ENCODE measurements at places on chromosomes 1 and 21.
A peak's percentile ranks its signal among the peaks of the same experiment; 100 is the strongest.

GRCh38 chr1:177944016-177944949 is 25.6 kb downstream of the SEC16B start:
- no peak for DNase-seq

- DNase-seq = no peak
Observed at GRCh38 chr1:22736501-22737080, 26.0 kb downstream of the EPHB2 start.

DNA sequence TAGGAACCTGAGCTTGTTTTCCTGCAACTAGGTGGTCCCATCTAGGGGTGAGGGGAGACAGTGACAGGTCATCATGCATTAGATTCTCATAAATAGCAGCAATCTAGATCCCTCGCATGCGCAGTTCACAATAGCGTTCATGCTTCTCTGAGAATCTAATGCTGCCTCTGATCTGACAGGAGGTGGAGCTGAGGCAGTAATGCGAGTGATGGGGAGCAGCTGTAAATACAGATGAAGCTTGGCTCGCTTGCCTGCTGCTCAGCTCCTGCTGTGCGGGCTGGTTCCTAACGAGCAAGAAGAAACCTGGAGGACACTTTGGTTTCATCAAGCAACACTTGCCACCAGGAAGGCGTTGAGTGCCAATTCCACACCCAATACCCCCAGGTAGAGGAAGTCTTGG is 95.1 kb upstream of the OLIG2 start:
- DNase-seq = no peak

DNA sequence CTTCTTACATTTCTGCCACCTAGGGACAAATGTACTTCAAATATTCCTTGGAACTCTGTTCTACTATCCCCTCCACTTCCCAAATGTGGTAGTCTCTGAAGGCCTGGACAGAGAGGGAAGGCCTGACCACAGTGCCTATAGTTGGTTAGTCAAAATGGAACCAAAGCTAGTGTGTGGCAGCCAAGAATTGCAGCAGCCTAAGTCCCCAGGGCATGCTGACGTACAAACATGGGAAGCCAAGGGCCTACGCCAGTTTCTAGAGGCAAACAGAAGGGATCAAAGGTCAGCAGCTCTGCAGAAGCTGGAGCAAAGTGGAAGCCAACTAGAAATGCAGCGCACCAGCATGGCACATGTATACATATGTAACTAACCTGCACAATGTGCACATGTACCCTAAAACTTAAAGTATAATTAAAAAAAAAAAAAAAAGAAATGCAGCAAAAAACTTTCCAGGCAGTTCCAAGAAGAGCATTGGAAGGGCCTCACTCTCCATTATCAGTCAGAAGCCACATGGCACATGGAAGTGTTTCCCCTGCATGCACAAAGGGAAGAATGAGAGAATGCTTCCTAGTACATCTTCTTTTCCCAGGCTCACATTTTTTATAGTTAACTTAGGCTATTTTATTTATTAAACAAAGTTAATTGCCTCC is 39.4 kb upstream of the GADD45A start:
- no peak for DNase-seq

DNA sequence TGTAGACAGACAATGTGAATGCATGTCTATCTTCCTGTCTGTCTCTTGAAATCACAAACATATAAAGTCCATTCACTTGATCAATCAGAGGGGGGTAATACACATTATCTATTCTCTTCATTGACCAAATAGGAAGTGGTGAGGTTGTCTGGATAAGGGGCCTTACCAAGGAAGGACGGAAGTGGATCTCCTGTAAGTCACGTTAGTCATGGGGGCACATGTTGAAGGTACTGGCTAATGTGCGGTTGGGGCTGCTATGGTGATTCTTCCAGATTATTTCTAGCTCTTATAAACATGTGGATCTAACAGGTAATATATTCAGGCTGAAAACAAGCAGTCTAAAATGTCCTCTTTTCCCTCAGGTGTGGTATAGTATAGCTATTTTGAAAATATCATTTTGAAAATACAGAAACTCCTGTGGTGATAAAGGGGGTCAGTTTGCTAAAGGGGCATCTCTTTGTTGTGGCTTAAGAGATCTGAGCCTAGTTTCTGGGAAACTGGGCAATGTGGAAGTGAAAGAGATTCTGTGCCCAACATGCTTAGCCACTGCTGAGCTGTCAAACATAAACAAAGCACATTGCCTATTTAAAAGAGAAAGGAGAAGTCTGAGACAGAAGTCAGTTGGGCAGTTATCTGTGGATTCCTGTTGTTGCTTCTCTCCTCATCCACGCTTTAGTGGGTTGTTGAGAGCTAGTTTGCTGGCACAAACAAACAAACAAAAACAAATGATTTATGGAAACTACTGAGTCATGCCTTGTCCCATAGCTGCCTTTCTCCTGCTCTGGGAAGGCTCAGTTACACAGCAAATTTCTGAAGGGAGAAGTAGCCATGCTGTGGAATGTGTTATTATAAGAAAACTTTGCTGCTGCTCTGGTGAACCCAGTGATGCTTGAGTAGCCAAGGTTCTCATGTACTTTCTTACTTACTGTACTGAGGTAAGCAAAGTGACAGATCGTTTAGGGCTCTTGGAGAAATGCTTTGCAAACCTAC is 166.9 kb downstream of the HLX start:
- DNase-seq = no peak

DNA sequence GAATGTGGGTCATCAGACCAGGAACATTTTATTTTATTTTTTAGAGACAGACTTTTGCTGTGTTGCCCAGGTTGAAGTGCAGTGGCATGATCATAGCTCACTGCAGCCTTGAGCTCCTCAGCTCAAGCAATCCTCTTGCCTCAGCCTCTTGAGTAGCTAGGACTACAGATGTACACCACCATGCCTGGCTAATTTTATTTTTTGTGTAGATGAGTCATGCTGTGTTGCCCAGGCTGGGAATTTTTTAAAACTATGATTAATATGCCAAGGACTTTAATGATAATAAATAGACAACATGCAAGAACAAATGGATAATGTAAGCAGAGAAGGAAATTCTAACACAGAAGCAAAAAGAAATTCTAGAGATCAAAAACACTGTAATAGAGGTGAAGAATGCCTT is 142.4 kb downstream of the AK5 start:
- no peak for DNase-seq

- DNase-seq = no peak
Observed at GRCh38 chr21:44581158-44581557, 754 bp upstream of the KRTAP10-5 start.

- DNase-seq = no peak
Observed at GRCh38 chr21:22120616-22121266, 1122.5 kb downstream of the NCAM2 start.

- no peak for DNase-seq
Observed at GRCh38 chr1:209130886-209131285, 452.6 kb upstream of the CAMK1G start.

DNA sequence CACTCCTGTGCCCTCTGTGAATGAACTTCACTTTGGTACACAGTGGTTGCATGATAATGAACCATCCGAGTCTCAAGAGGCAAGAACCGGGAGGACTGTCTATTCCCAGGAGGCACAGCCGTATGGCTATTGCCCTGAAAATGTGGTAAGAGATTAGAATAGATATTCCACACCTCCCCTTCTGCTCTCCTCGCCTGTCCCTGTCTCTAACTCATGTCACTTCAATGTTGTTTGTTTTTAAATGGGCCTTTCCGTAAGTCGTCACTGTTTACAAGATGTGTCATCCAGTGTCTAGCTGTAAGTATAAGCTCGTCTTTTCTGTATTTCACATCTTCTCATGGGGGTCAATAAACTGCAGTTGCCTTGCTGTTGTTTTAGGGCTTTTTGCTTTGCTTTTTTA is 122.2 kb downstream of the PATJ start:
- DNase-seq = no peak

DNA sequence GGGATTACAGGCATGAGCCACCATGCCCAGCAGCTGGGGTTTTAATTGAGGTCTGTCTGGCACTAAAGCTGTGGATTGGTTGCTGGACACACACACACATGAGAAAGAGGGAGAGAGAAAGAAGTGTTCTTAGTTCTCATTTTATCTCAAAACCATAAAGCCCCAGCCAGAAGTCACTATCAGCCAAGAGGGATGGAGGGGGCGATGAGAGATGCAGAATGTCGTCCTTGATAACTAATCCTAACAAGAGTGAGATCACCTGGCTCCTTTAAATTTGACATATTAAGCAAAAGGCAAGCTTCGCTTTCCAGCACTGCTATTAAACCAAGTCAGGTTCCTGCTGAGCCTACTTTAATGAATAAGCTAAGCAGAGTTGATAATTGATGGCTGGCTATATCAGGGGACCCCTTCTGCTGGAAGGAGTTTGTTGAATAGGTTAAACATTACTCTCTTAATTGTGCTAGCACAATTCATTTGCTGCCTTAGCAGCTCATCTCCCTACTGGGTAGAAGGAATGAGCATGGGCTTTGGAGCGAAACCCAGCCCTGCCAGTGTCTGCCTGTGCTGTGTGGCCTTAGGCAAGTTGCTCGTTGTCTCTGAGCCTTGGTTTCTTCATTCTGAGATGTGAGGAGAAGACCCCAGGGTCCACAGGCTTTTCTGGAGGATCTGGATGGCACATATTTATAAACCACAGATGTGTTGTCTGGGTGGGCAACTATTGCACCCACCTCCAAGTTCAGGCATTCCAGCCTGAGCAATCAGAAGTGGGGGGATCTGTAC is 50.8 kb downstream of the ALPL start:
- no peak for DNase-seq

- no peak for DNase-seq
Observed at GRCh38 chr1:182671750-182672486, 12.5 kb downstream of the RGS8 start.

- no peak for DNase-seq
Observed at GRCh38 chr1:201266774-201267173, 16.5 kb upstream of the PKP1 start.

- DNase-seq = no peak
Observed at GRCh38 chr1:223212441-223212840, 69.4 kb upstream of the TLR5 start.

DNA sequence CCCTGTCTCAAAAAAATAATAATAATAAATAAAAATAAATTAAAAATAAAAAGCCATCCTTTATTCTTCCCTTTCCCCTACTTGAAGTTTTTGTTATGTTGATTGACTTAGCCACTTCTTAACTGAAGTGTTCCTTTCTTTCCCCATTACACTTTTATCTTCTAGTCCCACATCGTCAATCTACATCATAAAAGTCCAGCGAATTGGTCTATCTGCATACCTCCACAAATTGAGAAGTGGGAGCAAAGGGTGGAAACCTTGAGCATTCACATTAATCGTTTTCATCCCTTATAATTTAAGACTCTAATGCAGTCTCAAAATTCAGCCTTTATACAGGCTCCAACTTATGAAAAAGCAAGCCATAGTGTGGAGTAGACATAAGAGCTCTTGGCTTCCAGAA is 6.5 kb upstream of the ZYG11A start:
- no peak for DNase-seq

- DNase-seq = no peak
Observed at GRCh38 chr1:178057141-178057765, 36.7 kb upstream of the RASAL2 start.

GRCh38 chr1:28437924-28438699 is 67.7 kb upstream of the RCC1 start:
- peak; percentile 9 for DNase-seq

DNA sequence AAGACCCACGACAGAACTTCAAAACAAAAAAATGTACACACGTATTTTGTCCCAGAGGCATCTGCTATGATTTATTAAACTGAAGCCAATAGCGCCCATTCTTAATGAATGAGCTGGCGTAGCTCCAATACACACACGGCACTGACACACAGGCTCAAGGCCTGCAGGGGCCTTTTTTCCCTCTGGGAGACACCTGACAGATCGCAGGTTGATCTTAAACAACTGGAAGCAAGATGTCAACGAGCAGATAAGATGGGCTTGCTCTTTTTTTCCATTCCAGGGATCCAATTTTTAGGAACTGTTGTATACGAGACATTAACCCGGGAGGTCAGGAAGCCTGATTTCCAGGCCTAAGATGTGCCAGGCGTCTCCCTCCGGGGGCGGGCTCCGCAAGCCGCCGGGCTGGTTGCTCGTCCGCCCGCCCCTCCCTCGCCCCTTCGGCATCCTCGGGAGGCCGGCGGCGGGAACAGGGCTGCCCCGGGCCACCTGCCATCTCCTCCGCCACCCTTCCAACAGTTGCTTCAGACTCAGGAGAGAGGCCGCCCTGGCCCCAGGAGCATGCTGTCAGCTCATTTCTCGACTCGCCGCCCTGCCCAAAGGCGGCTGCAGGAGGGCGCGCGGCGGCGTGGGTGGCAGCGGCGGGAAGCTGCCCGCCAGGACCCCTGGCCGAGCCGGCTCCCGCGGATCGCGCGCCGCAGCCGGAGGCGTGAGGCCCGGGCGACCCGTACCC is 735 bp downstream of the TTC13 start:
- no peak for DNase-seq

- DNase-seq = no peak
Observed at GRCh38 chr1:94339206-94339927, 78.8 kb upstream of the ABCD3 start.

DNA sequence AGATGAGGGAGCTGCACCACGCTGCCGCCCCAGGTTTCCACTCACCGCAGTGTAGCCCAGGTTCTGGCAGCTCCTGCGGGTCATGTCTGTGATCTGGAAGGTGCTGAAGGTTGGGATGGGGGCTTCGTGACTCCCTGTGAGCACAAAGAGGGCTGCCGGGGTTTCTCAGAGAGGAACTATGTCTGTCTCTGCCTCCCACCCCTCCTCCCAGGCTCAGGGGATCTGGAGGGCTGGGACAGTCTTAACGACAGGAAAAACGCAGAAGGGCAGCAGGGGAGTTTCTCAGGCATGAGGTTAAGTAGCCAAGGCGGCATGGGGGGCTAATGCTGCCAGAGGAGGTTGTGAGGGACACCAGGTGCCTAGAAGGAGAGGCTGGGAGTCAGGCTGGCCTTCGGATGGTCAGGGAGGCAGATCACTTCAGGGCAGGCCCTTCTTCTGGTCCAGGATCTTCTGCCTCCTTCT is 656 bp downstream of the SH2D2A start:
- DNase-seq = no peak

DNA sequence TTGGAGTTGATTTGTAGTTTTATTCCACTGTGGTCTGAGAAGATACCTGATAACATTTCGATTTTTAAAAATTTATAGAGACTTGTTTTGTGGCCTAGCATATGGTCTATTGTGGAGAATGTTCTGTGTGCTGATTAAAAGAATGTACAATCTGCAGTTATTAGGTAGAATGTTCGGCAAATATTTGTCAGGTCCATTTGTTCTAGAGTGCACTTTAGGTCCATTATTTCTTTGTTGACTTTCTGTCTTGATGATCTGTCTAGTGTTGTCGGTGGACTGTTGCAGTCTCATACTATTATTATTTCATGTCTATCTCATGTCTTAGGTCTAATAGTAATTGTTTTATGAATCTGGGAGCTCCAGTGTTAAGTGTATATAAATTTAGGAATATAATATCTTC is 116.8 kb downstream of the NME7 start:
- no peak for DNase-seq

GRCh38 chr1:227449051-227449450 is 114.3 kb upstream of the ZNF678 start:
- peak; percentile 25 for DNase-seq

DNA sequence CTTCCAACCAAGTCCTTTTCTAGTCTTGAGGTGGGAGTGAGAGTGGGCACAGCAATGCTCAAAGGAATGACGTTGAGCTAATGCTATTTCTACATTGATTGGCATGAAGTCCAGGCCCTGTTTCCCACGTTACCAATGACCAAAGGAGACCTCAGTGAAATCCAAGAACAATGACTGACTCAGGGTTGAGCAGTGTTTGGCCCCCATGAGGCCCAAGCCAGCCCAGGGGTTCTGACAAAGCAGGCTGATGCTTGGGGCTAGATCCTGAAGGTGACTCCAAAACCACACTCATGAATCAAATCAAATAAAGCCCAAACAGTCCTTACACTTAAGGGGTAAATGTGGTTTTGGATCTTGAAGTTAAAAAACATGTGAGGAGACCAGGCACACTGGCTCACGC is 278.5 kb upstream of the GJB5 start:
- DNase-seq = no peak
